Astrocyte (in vitro differentiated cells and primary cell): ENCODE measurements at places on chromosomes 12 and 14.

GRCh38 chr12:65882486-65882885 is 58.2 kb downstream of the HMGA2 start:
- DNase-seq, result no peak

GRCh38 chr12:50699154-50699553 is 64.7 kb upstream of the ATF1 start:
- no peak for DNase-seq

GRCh38 chr14:51780006-51780692 is 80.3 kb upstream of the GNG2 start:
- DNase-seq, result peak; percentile 9

GRCh38 chr14:22500954-22501726 is 87.9 kb downstream of the DAD1 start:
- DNase-seq, result no peak

- DNase-seq, result no peak
Observed at GRCh38 chr14:65321370-65321875, 91.1 kb upstream of the FUT8 start.
